ENCODE measurements at places on chromosomes 16 and 17. TPM values are rescaled to one million over a fixed set of nuclear protein-coding genes. Genes with fewer than 3 reads are reported as not detected.

Gene GPR139
- total RNA-seq, result not detected

Gene MYO15A
- 2.1 TPM for total RNA-seq

Gene KRTAP9-8
- not detected for total RNA-seq

Gene CLEC19A
- 0.54 TPM for total RNA-seq

Gene KIF19
- total RNA-seq, result not detected

Gene HAS3
- total RNA-seq, result not detected
